OCI-M1 (cell line): ENCODE measurements at places on chromosomes 5 and 9.
A peak's percentile ranks its signal among the peaks of the same experiment; 100 is the strongest.

- no peak for DNase-seq
These were observed 5.8 kb downstream of the OTP start for GRCh38 chr5:77632526-77633206.

- DNase-seq, result no peak
These were observed 35.9 kb upstream of the PWWP2A start for GRCh38 chr5:160155017-160155750.

DNA sequence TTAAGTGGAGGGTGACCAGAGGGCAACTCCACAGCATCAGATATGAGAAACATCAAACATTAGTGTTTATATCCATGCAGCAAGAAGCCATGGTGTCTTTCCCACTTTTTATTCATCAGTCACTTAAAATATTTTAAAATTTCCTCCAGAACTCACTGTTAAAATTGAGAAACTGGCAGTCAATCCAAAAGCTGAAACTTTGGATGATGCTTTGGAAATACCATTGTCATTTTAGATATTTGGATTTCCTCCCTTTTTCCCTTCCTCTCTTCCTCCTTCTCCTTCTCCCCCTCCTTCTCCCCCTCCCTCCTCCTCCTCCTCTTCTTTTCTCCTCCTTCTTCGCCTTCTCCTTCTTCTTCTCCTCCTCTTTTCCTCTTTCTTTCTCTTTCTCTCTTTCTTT is 33.1 kb upstream of the NTRK2 start:
- DNase-seq, result no peak

DNA sequence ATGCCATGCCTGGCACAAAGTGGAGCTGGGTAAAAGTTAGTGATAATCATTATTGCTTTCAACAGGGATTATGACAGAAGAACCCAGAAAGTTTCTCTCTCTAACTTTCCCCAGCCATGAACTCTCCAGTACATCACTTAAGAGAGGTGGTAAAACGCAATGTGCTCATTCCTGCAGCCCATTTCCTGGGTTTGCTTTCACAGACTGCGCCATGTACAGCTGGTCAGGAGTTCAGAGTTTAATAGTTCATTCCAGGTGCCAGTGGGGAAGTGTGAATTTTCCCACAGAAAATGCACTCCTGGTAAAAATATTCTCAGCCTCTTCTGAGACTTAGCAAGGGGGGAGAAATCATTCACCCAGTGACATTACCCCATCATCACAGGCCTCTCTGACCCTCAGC is 35.5 kb downstream of the ADAM19 start:
- no peak for DNase-seq

DNA sequence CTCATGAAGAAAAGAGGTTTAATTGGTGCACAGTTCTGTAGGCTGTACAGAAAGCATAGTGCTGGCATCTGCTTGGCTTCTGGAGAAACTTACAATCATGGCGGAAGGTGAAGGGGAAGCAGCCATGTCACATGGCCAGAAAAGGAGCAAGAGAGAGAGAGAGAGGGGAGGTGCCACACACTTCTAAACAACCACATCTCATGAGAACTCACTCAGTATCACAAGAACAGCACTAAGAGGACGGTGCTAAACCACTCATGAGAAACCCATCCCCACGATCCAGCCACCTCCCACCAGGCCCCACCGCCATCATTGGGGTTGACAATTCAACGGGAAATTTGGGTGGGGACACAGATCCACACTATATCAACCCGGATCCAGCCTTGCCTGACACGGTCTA is 28.8 kb upstream of the IER5L start:
- no peak for DNase-seq

- DNase-seq, result no peak
These were observed 7.3 kb upstream of the NR4A3 start for GRCh38 chr9:99814359-99814758.

GRCh38 chr5:137016783-137017324 is 482.3 kb downstream of the SPOCK1 start:
- no peak for DNase-seq

DNA sequence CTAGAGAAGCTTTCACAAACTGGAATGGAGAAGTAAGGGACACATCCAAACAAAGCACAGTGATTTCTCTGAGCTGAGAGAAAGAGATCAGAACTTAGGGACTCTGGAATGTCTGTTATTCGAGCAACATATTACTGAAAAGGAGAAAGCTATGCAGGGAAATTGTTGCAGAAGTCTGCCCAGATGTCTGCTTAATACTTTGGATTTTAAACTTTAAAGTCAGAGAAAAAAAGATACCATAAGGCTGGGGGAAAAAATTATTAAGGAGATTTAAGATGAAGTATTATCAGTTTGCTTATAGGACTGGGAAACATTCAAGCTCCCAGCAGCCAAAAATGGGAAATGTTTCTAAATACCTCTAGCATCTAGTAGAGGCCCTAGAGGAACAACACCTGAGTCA is 803.9 kb downstream of the TAF11L14 start:
- DNase-seq, result no peak

DNA sequence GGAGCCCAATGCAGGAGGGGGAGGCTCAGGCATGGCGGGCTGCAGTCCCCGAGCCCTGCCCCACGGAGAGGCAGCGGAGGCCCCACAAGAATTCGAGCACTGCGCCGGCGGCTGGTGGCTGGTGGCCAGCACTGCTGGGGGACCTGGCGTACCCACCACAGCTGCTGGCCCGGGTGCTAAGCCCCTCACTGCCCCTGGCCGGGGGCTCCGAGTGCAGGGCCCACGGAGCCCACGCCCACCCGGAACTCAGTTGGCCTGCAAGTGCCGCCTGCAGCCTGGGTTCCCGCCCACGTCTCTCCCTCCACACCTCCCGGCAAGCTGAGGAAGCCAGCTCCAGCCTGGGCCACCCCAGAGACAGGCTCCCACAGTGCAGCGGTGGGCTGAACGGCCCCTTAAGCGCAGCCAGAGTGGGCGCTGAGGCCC is 780.3 kb downstream of the DTWD2 start:
- no peak for DNase-seq

- no peak for DNase-seq
These were observed 50.9 kb upstream of the DMRTA1 start for GRCh38 chr9:22395687-22396141.

- DNase-seq, result no peak
These were observed 188.1 kb upstream of the IL12B start for GRCh38 chr5:159518371-159518770.

GRCh38 chr9:15576350-15577050 is 23.7 kb downstream of the CCDC171 start:
- no peak for DNase-seq

DNA sequence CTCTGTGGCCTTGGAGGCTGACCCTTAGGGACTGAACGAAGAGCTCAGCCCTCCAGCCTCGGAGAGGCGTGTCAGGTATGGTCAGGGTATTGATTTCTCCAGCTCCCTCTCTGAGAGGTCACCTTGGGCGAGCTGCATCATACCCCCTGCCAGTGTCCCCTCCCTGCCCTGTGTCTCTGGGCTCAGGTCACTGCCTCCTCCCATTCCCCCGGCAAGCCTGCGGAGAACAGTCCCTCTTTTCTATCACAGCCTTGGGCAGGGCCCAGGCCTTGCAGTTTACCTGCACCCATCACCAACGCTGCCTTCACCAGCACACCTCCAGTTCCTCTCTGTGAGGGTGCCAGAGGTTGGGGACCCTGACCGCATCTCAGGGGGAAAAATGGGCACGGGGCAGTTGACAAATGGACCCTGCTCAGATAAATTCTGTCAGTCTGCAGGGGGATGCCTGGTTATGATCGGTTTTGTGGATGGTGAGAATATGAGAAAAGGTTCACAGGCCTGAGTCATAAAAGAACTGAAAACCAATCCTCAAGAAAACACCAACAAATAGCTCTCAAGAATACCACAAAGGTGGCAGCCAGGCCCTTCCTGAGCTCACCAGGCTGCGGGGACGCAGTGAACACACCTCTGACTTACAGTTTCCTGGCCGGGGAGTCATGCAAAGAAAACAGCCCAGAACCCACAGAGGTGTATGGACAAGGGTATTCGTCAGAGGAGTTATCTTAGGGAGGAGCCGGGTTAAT is 24.7 kb upstream of the RXRA start:
- DNase-seq, result no peak

GRCh38 chr9:33703430-33704102 is 91.8 kb upstream of the PRSS3 start:
- DNase-seq, result peak; percentile 4

GRCh38 chr5:149904293-149904886 is 40.2 kb downstream of the PDE6A start:
- DNase-seq, result peak; percentile 29

DNA sequence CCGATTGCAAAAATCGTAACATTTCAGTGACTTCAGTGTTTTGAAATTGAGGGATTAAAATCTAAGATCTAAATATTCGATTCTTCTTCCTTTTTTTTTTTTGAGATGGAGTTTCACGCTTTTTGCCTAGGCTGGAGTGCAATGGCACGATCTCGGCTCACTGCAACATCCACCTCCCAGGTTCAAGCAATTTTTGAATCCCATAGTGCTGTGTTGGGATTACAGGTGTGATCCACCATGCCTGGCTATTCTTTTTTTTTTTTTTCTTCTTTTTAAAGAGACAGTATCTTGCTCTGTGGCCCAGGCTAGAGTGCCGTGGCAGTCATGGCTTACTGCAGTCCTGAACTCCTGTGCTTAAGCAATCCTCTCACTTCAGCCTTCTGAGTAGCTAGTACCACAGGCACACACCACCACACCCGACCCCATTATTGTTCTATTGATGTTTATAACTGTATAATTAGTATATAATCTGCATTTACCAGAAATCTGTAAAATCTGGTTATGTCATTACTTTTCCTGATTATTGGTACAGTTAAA is 42.7 kb downstream of the NSD1 start:
- DNase-seq, result no peak

DNA sequence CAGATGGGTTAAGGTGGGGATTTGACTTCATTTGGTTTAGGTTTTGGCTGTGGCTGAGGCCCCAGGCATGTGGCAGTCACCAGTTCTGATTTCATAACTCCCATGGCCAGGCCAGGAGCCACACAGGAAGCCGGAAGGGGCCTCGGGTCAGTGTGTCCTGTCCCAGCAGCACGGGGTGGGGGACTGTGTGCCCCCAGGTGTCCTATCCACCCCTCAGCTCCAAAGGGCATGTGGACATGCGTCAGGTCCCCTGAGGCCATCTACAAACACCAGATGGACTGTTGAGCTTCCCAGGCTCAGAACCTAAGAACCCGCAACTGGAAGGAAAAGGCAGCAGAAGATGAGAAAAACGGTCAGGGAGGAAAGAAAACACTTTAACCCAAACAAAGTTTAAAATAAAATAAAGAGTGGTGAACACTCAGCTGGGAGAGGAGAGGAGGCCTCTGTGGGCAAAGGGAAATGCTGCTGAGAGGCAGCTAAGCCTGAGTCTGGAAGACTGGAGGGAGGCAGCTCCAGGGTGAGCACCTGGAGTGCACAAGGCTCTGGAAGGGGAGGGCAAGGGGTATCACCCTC is 260.8 kb downstream of the AUH start:
- no peak for DNase-seq

GRCh38 chr9:130663258-130663976 is 977 bp upstream of the PRDM12 start:
- DNase-seq, result no peak

DNA sequence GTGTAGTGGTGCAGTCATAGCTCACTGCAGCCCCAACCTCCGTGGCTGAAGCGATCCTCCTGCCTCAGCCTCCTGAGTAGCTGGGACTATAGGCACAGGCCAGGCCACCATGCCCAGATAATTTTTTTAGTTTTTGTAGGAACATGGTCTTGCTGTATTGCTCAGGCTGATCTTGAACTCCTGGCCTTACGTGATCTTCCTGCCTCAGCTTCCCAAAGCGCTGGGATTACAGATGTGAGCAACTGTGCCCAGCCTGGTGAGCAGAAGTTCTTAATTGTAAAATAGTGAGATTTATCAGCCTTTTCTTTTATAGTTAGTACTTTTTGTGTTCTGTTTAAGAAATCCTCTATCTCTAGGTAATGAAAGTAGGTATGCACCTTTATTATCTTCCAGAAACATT is 42.5 kb downstream of the NUP214 start:
- DNase-seq, result no peak

DNA sequence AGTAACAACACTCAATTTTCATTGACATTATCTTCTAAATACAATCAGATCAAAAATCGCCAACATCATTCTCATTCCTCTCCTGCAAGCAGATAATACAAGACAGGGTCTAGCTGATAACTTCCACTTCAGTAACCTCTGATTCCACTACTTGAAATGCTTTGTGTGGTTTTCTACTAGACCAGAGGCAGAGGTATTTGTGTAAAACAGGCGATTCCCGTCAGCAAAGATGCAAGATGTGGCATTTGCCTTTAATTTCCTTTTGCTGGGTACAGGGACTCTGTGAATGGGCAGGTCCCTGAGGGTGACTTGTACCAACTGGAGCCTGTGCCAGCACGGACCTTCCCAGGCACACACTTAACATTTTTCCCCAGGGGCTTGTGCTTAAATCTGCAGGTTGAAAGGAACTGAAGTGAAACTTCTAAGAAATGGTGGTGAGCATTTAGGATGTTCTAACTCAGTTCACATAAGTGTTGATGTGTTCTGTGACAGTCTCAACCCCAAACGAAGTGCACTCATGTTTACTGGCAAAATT is 625.5 kb upstream of the WWC1 start:
- DNase-seq, result no peak

DNA sequence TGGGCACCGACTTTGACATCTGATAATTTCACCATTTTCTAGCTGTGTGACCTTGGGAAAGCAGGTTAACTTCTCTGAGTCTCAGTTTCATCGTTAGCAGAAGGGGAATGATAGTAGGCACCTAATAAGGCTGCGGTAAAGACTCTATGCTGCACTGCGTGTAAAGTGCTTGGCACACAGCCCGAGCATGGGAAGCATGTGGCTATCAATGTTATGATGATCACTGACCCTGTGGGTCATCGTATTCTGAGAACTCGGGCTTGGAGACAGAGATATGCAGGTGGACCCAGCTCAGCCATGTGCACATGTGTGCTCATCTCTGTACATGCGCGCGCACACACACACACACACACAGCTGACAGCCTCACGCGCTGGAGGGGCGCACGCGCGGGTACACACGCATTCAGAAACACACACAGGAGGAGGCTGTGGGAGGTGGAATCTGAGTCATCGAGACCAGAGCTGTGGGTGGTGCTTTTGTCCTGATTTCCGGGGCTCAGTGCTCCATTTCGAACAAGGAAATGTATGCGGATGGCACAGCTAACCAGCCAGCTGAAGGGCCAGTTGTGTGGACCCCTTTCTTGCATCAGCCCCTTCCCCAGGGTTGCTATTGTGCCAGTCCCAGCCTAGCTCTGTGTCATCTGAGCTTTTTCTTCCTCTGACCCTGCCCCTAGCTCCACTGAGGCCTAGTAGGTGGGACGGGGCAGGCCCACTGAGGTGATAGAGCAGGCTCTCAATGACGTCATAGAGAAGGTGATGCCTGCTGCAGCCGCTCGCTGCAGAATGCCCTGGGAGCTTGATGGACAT is 11.1 kb upstream of the ARAP3 start:
- DNase-seq, result peak; percentile 46

- no peak for DNase-seq
These were observed 4.5 kb upstream of the ICE1 start for GRCh38 chr5:5418006-5418405.

DNA sequence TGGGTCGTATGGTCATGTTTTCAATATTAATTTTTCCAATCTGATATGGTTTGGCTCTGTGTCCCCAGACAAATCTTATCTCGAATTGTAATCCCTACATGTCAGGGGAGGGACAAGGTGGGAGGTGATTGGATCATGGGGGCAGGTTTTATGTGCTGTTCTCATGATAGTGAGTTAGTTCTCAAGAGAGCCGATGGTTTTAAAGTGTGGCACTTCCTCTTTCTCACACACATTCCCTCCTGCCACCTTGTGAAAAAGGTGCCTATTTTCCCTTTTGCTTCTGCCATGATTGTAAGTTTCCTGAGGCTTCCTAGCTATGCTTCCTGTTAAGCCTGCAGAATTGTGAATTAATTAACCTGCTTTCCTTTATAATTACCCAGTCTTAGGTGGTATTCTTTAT is 309.1 kb upstream of the GRIN3A start:
- DNase-seq, result peak; percentile 57

- no peak for DNase-seq
These were observed 168.3 kb upstream of the DMAC1 start for GRCh38 chr9:7967851-7968250.
